ENCODE measurements at places on chromosomes 16 and 17.

GRCh38 chr17:46853896-46854444, 2.6 kb downstream of the WNT9B start:
- no peak for DNase-seq

DNA sequence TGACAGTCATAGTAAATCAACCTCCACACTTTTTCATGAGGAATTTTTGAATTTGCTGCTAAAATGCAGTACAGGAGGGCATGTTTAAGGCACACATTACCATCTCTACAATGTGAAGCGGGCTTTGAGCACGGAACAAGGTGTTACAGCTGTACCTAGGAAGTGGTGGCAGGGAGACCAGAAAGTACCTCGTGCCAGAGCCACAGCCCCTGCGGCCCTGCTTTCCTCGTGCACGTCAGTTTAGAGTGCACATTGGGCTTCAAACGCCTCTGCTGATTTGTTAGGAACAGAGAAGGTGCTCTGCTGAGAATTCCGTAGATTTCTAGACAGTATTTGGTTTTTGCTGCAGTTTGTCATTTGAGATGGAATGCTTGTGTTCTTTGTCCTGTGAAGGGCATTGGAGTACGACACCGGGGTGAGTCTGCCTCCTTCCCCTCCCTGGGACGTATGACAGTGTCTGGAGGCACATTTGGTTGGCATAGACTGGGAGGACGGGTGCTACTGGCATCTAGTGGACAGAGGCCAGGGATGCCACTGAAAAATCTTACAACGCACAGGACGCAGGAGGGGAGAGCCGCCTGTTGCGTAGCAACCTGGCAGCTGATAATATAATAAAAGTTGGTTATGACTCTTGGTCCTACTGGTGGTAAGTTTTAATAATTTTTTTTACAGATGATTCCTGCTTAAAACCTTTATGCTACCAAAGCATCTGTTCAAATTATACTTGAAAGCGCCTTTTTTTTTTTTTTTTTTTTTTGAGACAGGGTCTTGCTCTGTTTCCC, 9.1 kb downstream of the FOXK2 start:
- DNase-seq = no peak

DNA sequence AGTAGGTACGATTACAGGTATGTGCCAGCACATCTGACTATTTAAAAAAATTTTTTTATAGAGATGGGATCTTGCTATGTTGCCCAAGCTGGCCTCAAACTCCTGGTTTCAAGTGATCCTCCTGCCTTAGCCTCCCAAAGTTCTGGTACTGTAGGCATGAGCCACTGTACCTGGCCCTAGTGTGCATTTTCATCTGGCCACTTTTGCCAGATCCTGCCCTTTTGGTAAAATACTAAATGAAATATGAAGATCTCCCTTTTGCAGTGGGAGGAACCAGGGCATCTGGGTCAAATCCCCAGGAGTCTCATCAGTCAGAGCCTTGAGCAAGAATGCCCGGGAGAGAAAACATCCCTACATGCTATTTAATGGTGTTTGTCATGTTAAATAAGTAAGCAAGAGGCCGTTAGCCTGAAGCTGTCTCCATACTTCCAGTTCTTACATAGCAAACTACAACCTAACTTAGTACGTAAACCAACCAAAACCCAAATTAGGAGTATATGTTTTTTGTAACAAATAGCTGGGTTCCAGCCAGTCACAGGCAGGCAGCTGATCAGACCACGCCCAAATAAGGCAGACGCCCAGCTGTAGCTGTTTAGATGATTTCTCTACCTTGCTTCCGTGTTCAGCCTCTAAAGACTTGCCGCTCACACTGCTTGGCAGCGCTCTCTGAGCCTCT, 46.5 kb upstream of the CLEC18A start:
- DNase-seq = no peak

GRCh38 chr16:14377326-14377725, 252.7 kb downstream of the PARN start:
- no peak for DNase-seq

GRCh38 chr17:41382394-41382793, 288 bp upstream of the KRT34 start:
- no peak for DNase-seq

DNA sequence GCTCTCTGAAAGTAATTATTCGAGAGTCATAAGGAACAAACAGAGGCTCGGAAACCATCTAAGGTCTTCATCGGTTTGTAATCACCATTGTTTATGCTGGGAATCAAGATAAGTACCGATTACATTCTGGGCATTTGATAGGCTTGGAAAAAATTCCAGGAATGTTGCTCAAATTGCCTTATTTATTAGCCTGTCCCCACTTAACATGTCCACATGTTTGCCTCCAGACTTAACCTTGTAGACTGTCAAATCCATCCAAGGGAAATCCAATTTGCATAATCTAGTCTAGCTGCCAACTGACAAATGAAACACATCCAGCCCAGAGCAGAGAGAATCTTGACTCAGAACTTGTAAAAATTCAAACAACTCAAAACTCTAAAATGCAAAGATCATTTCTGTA, 51.3 kb upstream of the TMC5 start:
- DNase-seq = no peak

GRCh38 chr17:66604376-66604775, 230.5 kb upstream of the CACNG5 start:
- no peak for DNase-seq

All from stimulated activated CD4-positive, alpha-beta T cell treated with anti-CD3 and anti-CD28 coated beads, Interleukin-4, amount 100 ng/mL, for 4 hours (primary cell).